ENCODE measurements at places on chromosomes 5 and 9. TPM values are rescaled to one million over a fixed set of nuclear protein-coding genes. Genes with fewer than 3 reads are reported as not detected.

The SH2D3C gene
- 8.5 TPM for total RNA-seq

GRCh38 chr5:126106029-126106428, 317.2 kb upstream of the GRAMD2B start:
- DNase-seq = no peak

The POMT1 gene
- total RNA-seq = 51.0 TPM

DNA sequence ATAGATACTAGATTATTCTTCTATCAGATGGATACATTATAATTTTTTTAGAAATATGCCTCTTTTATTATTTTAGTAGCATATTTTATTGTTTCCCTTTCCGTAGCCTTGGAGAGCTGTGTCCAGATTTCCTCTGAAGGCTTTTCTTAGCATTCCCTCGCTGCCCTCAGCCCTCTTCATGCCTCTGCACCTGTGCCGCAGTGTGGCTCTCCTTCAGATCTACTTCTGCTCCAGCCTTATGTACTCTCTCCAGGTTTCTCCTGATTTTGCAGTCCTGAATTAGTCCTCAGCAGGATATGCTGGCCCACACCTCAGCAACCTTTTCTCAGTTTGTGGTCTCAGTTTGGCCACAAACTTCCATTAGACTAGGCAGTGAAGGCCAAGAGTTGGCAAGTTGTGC, 1052.0 kb downstream of the TAF11L14 start:
- peak; percentile 2 for DNase-seq

The RFK gene
- total RNA-seq = 38.9 TPM

Data from cerebellum (tissue), 4 donors.